Pons (tissue), 1 donor: ENCODE measurements at places on chromosomes 7 and 10.

GRCh38 chr10:49471532-49471931, 67.4 kb downstream of the ERCC6 start:
- no peak for DNase-seq

GRCh38 chr10:32332299-32332750, 14.6 kb downstream of the EPC1 start:
- peak; percentile 42 for DNase-seq

DNA sequence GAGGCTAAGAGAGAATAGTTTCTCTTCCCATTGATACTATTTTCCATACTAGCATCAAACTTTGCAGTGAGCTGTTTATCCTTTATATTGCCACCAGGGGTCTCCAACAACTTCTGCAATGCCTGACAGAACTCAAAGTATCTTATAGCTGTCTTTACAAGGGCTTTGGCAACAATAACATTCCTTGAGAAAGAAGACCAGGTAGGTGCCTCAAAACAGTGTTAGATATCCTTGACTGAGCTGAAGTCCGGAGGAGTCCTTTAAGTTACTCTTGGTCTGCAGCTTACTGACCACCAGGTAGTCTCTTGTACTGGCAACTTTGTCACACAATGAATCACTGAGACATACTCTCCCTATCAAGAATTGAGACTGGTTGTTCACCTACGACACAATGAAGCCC, 30.0 kb upstream of the TES start:
- DNase-seq = peak; percentile 25

DNA sequence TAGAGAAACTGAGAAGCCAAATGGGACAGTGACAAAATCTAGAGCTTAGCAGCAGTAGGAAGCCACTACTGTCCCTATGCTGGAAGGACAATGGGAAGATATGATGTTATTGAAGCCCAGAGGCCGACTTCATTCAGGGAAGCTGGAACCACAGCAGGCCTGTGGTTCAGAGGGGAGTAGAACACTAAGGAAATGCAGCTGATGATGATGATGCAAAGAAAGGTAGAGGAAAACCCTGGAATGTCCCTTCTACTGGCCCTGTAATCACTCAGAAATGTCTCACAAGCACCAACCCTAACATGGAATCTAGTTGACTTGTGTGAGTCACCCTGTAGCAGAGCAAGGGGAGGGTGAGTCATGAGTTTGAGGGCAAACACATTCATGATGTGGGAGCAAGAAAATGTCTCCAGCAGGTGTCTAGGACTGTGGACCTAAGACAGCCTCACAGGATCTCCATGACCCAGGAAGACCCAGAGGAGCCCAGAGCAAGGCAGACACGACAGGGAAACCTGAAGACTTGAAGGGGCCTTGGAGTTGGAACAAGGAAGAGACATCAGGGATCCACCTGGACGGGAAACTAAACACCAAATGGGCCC, 37.0 kb upstream of the LRRC17 start:
- no peak for DNase-seq
